Stimulated activated CD8-positive, alpha-beta memory T cell treated with anti-CD3 and anti-CD28 coated beads, Interleukin-2, amount 100 ng/mL, for 48 hours (primary cell): ENCODE measurements at places on chromosomes 5 and 9.

GRCh38 chr5:82925061-82925411 lies 152.2 kb downstream of the TMEM167A start:
- DNase-seq, result no peak

- no peak for DNase-seq
Measured at GRCh38 chr9:118419676-118420075, 715.5 kb downstream of the TLR4 start.

GRCh38 chr9:90162326-90162725 lies 480.3 kb downstream of the DIRAS2 start:
- no peak for DNase-seq

DNA sequence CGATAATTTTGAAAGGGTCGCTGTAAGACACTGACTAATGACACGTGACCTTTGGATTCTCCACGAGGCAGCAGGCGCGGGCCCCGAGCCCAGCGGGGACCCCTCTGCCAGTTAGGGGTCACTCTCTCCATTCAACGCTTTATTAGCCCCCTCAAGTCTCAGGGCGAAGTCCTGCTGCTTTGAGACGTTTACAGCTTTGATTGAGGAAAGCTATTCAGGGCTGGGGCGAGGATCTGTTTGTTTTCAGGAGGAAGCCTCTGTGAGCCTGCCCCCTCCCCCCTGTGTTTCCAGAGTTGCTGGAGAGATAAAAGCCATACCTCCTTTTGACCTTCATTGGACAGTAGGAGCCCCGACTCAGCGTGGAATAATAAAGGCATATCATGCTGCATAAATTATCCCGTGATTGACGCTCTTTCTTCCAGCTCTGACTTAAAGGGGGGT lies 31.4 kb upstream of the MSX2 start:
- DNase-seq, result no peak

DNA sequence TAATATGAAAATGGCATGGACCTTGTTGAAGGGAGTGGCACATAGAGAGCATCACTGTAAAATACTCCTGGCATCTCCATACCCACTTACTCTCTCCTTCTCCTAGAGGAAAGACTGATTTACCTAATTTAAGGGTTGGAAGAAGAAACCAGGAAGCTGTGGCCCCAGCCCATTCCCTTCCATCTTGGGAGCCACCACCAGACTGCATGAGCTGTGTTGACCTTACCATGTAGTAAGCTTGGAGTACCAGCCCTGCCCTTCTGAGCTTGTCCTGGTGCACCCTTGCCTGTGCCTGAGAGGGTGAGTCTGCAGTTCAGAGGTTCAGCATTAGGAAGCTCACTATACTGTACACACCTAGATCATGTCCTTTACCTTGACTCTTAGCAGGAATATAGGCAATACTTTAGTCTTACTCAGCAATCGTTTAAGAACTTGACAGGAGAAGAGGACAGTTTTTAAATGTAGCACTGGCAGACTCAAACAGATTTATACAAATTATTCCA lies 35.7 kb upstream of the HMGCS1 start:
- no peak for DNase-seq

DNA sequence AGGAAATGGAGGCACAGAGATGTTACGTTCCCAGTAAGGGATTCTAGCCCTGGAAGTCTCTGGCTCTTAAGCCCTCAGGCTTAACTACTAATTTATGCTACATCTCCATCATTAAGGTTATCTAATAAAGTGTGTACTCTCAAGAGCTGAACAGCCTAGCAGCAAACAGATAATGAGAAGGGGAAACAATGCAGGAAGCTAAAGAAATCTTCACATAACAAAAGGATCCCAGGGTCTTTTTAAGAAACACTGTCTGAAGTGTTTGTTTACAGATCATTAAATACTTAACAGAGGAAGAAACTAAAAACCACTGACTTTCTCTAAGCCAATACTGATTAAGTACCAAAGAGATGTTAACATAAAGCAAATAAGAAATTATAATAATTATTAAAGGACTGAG lies 129.0 kb downstream of the PAPPA start:
- DNase-seq, result no peak

DNA sequence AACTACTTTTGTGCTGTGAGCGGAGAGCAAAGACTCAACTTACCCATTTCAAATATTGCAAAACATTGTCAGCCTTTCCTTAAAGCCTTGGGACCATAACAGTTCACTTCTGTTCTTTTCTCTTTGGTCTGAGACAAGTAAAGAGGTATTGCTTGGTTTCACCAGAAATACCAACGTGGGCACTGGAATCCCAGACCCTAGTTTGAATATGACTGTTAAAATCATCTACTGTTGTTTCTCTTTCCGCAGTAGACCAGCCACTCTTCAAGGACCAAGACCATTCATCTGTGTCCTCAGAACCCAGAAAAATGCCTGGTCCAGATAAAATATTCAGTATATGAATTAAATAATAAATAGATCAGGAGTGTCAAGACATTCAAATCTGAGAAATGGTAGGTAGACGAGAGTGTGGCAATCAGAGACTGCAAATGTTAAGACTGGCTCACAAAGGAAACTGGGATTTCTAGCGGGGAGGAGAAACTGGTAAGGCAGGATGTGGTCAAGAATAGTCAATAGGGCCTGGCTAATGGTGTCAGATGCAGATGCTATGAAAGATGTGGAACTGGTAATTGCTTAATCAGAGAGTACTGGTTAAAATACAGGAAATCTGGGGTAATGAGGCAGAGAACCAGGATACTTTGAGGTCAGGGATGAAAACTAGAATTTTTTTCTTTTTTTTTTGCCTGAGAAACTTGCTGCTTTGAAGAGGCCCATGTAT lies 82.1 kb upstream of the IL33 start:
- DNase-seq, result no peak

DNA sequence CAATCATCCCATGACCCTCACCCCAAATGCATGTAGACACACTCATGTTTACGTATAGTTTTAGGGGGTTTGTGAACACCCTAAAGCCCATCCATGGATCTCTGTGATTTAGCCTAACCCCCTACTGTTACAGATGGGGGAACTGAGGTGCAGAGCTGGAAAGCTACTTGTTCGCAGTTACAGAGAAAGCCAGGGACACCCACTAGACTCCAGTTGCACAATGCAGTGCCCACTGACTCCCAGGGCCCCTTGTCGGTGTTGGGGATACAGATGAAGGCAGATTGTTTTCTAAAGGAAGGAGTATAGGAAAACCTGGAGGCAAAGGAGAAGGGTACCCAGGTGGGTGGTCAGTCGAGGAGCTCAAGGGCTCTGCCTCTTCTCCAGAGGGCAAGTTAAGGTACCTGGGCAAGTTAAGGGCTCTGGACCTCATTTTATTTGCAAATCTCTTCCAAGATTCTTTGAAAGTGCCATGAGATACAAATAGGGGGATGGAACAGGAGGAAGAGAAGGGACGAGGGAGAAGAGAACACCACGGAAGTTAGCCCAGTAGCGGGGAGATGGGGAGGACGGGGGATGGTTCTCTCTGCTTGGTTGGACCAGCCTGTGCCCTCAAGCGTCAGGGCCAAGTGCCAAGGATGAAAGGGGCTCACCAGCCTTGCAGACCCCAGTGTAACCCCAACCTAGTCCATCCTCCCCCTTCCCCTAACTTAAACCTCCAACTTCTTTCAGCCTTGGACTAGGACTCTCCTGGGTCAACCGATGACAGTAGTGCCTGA lies 958 bp downstream of the MYOZ3 start:
- no peak for DNase-seq

DNA sequence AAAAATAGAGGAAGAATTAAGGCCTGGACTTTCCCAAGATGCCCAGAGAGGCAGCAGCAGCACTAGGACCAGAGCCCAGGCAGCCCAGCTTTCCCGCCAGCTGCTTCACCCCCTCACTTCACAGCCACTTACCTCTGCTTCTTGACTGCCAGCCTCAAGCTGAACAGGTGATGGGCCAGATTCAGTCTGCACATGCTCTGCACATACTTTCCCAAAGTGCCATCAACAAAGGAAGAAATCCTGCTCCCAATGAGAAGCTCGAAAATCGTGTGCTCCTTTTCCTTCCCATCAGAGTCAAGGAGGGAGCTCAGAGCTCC lies 4.1 kb upstream of the SLC25A48 start:
- DNase-seq, result no peak

DNA sequence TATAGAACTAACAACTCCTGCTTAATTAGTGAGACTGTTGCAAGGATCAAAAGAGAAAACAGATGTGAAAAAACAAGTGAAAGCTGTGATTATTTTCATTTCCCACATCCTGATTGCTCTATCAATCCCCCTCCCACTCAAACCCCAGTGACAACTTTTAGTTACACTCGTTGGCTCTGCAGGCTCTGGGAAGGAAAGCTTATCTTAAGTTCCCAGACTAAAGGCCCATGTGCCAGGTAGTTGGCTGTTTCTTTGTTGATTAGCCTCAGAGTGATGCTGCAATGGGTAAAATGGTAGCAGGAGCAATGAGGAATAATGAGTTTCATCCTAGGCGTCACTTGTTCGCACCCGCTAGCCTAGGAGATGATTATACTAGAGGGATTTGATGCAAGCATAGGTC lies 133.3 kb upstream of the IFNE start:
- DNase-seq, result no peak

- DNase-seq, result no peak
Measured at GRCh38 chr5:67774267-67774552, 441.3 kb upstream of the PIK3R1 start.

DNA sequence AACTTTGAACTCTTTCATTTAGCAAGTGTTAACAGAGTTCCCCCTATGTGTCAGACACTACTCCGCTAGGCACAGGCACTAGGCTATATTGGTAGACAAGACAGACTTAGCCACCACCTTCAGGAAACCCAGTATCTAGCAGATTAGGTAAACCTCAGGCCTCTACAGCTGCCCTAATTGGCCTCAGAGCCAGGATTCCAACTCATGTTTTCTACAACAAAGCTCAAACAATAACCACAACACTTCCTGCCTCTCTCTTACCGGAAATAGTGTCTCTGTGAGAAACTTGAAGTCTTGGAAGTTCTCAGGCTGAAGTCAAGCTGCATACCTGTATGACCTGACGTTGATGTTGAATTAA lies 116.6 kb upstream of the SLC44A1 start:
- DNase-seq, result no peak

DNA sequence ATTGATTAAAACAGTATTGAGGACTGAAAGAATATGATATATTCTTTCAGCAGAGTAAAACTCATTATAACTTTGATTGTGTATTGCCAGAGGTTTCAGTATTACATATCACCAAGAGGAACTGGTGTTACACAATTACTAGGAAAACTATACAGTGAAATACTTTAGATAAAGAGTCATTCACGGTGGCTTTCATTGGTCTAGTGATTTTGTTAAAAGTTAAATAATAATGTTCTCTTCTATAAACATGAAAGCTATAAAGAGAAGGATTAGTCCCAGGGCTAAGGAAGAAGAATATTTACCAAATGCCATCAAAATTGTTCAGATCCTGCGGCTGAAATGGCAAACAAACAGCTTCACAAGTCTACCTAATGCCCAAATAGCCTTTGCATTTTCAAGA lies 306.2 kb downstream of the SEMA5A start:
- DNase-seq, result no peak

GRCh38 chr5:139650689-139651042 lies 2.5 kb downstream of the CXXC5 start:
- no peak for DNase-seq

- no peak for DNase-seq
Measured at GRCh38 chr5:96818125-96818788, 10.5 kb upstream of the ERAP1 start.

DNA sequence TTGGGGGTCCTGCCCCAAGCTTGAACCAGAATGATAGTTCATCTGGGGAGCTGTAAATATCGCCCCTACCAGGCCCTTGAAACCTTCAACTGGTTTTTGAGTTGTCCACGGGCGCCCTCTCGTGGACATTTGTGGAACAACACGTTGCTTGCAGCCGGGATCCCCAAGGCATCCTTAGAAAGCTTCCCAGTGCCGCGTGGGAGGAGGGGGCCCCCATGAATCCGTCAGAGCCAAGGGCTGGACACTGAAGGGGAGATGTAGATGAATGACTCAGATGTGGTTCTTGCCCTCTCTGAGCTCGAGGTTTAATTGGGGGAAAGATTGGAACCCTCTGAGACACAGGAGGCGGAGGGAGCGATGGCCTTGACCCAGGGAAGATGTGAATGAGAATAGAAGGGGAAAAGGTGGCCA lies 31.8 kb upstream of the ORM1 start:
- DNase-seq, result peak; percentile 46

GRCh38 chr9:7216004-7216841 lies 458.4 kb downstream of the KDM4C start:
- DNase-seq, result peak; percentile 37

- DNase-seq, result no peak
Measured at GRCh38 chr5:145830594-145830993, 4.5 kb downstream of the PRELID2 start.

GRCh38 chr5:81665795-81666194 lies 85.1 kb downstream of the SSBP2 start:
- DNase-seq, result no peak

DNA sequence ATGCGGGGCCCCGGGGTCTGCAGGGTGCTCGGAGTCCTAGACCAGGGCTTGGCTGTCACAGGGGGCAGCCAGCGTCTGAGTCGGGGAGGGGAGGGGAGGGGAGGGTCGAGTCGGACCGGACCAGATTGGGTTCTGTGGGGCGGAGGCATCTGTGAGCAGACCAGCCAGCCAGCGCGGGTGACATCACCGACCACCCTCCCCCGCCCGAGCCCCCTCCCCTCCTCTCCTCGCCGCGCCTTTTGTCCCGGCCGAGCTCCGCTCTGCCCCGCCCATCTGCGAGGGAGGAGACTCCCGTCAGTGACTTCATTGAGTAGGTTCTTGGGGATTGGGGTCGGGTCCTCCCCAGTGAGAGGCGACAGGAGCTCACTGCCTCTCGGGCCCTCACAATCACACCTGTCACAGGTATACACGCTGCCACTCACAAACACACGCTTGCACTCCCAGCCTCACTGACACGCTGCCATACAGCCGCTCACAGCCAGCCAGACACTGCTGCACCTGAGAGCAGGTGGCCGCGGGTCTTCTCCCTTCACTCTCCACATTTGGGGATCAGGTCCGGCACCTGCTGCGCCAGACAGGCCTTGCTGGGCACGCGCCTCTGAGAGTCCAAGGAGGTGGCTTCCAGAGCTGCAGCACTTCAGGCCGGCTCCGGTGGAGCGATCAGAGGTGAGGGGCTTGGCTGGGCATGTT lies 546 bp downstream of the DNAJB5 start:
- DNase-seq, result no peak

GRCh38 chr5:154820383-154820782 lies 30.0 kb downstream of the FAXDC2 start:
- no peak for DNase-seq

- DNase-seq, result no peak
Measured at GRCh38 chr9:121559183-121559582, 59.5 kb upstream of the GGTA1 start.

GRCh38 chr5:1995491-1995890 lies 112.8 kb upstream of the IRX4 start:
- DNase-seq, result no peak

DNA sequence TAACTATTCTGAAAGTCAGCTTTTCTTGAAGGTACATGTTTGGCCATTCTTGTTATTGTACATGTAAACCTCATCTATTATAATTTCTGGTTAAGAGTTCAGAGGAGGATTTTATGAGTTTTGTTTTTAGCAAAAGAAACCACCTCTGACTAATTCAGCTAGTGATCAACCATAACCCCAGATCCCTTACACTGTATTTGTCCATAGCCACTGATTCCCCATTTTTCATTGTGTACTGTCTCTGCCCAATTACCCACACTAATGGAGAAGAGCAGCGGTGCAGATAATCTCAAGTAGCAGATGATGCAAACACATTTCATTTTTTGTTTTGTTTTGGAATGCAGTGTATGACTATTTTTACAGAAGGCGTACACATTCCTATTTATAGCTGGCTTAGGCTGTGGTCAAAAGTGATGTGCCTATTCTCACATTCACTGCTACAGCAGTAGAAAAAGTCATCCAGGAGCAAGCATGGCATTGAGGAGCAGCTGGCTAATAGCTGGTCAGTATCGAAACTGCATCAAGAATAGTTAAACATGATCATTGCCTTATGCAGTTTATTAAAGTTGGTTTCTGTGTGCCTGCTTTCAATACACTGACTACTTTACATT lies 988.3 kb downstream of the DTWD2 start:
- DNase-seq, result no peak
